Naive thymus-derived CD8-positive, alpha-beta T cell (primary cell): ENCODE measurements at places on chromosomes 3 and 15.

DNA sequence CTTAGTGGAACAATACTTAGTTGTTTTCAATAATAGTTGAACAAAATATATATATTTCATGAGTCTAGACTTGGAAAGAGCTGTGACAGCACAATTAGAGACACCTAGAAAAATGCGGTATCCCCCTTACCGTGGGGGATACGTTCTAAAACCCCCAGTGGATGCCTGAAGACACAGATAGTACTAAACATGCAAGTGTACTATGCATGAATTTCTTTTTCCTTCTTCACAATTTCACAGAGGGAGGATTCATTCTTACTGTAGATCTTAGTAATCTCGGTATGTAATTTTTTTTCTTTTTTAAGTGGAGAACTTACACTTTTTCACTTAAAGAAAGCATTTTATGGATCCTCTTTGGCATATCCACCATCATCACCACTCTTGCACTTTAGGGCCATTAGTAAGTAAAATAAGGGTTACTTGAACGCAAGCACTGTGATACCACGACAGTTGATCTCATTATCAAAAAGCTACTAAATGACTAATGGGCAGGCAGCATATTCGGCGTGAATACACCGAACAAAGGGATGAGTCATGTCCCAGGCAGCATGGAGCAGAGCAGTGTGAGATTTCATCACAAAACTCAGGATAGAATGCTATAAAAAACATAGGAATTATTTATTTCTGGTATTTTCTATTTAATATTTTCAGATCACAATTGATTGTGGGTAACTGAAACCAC, 72.3 kb upstream of the ZNF280D start:
- no peaks in the 10 kb centered on the region for H3K36me3 ChIP-seq
- no peaks in the 10 kb centered on the region for H3K4me1 ChIP-seq
- H3K27ac ChIP-seq, result no peak overlapping the region
- DNase-seq, result no peak
- H3K27me3 ChIP-seq, result peaks cover 2% of the 10 kb centered on the region

- peak overlapping the region; percentile 100 for H3K4me3 ChIP-seq
- H3K36me3 ChIP-seq, result peaks cover 6% of the 10 kb centered on the region
- H3K27me3 ChIP-seq, result no peaks in the 10 kb centered on the region
- peaks cover 49% of the 10 kb centered on the region for H3K4me1 ChIP-seq
These were observed 1.9 kb downstream of the VGLL4 start for GRCh38 chr3:11641683-11642430.

DNA sequence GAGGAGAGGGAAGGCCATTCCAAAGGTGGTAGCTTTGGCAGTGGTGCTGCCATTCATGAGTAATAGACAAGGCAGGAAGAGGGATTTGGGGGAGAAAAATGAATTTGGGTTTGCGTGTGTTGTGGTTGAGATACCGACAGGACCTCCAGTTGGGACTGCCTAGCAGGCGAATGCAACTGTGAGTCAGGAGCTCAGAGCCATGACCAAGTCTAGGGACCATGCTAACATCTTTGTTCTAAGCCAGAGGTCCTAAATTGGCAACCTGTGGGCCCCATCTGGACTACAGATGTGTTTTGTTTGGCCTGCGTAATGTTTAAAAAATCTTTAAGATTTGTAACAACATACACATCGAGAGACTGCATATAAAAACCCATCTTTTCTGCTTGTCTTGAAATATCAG, 61.6 kb downstream of the SAMMSON start:
- H3K4me1 ChIP-seq, result no peaks in the 10 kb centered on the region
- H3K4me3 ChIP-seq, result no peak overlapping the region
- H3K27ac ChIP-seq, result no peak overlapping the region
- peaks cover 1% of the 10 kb centered on the region for H3K27me3 ChIP-seq
- no peaks in the 10 kb centered on the region for H3K36me3 ChIP-seq

DNA sequence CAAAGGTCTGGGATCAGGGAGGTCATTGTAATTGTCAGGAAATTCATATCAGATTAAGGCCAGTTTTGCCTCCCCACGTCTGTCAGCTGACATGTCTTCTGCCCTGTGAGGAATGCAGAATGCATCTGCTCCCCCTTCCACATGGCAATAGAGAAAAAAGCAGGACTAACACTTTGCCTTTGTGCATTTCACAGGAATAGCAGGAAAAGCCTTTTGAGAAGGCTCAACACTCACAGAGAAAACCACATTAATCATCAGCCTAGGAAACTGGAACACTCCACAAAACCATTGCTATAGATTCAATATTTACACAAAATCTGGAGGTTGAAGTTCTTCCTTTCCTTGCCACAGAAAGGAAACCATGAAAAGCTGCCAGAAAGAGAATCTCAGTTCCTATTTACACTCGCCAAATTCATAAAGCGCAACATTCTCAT, 165.2 kb upstream of the HES1 start:
- H3K27me3 ChIP-seq, result peaks cover 40% of the 10 kb centered on the region
- no peak overlapping the region for H3K4me3 ChIP-seq
- H3K4me1 ChIP-seq, result peaks cover 25% of the 10 kb centered on the region
- H3K36me3 ChIP-seq, result no peaks in the 10 kb centered on the region
- DNase-seq, result no peak
- no peak overlapping the region for H3K27ac ChIP-seq

DNA sequence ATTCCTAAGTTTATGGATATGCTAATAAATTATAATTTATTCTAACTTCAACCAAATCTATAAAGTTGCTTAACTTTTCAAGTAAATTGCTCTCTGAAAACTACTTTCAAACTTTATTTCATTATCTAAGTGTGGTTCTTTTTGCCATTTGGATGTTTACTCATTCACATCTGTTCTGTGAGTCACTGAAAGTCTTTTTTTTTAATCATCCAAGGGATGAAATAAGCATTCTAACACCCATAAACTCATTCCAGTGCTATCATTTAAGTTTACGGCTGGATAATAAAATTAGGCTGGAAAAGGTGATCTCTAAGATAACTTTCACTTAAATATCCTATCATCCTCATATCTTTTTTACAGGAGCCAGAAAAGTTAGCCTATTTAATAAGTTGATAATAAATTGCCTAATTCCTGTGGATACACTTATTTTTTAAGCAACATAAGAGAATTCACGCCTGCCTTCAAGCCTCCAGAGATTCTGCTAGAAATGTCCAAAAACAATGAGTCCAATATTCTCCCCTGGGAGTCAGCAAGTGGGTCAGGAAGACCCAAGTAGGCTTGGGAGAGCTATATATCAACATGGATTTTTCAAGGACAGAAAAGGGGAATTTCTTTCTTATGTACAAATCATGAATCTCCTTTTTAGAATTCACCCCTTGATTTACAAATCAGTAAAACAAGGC, 25.8 kb downstream of the SCG3 start:
- H3K36me3 ChIP-seq, result peaks cover 3% of the 10 kb centered on the region
- no peak for DNase-seq
- no peaks in the 10 kb centered on the region for H3K4me1 ChIP-seq
- no peak overlapping the region for H3K4me3 ChIP-seq
